Heart right ventricle (tissue), 16 donors: ENCODE measurements at places on chromosomes 4 and X. TPM values are rescaled to one million over a fixed set of nuclear protein-coding genes. Genes with fewer than 3 reads are reported as not detected.

The NDNF gene
- 17.9 TPM for total RNA-seq

GRCh38 chr4:184774152-184774551 is 40.3 kb upstream of the CENPU start:
- no peak overlapping the region for H3K27ac ChIP-seq
- H3K4me1 ChIP-seq = peaks cover 13% of the 10 kb centered on the region
- H3K27me3 ChIP-seq = no peaks in the 10 kb centered on the region
- H3K36me3 ChIP-seq = peaks cover 25% of the 10 kb centered on the region
- DNase-seq = no peak
- no peak overlapping the region for H3K4me3 ChIP-seq

DNA sequence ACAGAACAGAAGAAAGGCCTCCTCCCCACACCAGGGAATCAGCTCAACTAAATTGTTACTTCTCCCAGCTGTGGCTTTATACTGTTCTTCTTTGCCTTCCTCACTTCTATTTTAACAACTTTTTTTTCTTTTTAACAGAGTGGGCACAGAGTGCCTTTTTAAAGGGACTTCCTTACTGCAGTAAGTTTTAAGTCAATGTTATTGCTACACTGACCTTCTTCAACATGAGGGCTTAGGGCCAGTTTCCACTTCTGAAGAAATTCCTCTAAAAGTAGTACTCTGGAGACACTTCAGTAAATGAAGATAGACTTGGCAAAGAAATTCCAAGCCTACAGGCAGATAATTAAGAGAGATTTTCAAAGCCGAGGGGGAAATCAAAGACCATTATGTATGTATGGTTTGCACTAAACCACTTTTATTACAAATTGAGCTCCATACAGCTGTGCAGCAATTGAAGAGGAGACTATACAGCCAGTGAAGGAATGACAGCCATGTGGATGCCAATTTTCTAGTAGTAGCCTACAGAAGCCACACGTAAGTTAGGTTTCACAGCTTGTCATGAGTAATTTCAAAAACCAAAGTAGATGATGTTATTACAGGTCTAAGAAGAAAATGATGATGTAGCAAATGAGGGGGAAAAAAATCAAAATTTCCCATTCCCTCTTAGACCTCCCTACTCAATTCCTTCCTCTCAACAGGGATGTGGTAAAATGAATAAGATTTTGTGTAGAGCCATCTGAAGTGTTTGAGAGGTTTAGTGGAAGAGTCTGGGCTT is 36.9 kb upstream of the RASGEF1B start:
- no peaks in the 10 kb centered on the region for H3K36me3 ChIP-seq
- H3K27ac ChIP-seq = no peak overlapping the region
- no peaks in the 10 kb centered on the region for H3K27me3 ChIP-seq
- H3K4me3 ChIP-seq = no peak overlapping the region
- DNase-seq = no peak
- H3K4me1 ChIP-seq = peaks cover 9% of the 10 kb centered on the region

The HDX gene
- 1.2 TPM for total RNA-seq

DNA sequence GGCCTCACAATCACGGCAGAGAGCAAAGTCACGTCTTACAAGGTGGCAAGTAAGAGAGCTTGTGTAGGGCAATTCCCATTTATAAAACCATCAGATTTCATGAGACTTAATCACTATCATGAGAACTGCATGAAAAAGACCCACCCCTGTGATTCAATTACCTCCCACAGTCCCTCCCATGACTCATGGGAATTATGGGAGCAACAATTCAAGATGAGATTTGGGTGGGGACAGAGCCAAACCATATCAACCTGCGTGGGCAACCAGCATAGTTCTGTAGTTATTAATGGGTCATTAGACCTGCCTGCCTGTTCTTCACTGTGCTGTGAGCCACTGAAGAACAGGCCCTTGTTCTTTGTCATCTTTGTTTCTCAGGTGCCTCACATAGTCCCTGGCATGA is 593.7 kb upstream of the BOD1L1 start:
- no peak overlapping the region for H3K27ac ChIP-seq
- H3K4me1 ChIP-seq = no peaks in the 10 kb centered on the region
